ENCODE measurements at places on chromosomes 13 and 19.

DNA sequence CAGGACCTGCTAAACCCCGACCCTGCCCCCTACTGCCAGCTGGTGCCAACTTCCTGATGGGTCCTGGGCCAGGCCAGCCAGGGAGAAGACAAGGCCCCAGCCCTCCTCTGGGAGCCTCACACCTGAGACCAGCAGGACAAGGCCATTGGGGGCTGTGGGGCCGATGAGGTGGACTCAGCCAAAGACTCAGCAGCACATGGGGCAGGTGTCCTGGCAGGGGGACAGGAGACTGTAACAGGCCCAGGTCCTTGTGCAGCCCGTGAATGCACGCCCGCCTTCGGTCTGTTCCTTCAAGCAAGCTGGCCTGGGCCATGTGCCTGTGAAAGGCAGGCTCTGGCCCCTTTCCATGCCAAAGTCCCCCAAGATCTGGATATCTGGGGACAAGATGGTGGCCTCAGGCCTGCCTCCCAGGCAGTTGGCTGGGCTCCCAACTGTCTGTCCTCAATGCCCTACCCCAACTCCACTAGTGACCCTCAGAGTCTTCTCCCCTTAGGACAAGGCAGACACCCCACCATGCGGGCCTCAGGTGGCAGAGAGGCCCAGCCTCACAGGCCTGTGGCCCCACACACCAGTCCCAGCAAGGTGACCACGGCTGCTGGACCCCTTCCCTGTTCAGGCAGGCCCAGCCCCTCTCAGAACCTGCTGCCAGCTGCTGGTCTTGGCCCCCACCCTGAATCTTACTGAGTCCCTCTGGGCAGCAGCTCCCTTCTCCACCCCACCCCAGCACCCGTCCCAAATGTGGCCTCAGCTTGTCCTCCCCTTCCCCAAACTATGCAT, 12.3 kb downstream of the CEACAM19 start:
- DNase-seq = no peak

DNA sequence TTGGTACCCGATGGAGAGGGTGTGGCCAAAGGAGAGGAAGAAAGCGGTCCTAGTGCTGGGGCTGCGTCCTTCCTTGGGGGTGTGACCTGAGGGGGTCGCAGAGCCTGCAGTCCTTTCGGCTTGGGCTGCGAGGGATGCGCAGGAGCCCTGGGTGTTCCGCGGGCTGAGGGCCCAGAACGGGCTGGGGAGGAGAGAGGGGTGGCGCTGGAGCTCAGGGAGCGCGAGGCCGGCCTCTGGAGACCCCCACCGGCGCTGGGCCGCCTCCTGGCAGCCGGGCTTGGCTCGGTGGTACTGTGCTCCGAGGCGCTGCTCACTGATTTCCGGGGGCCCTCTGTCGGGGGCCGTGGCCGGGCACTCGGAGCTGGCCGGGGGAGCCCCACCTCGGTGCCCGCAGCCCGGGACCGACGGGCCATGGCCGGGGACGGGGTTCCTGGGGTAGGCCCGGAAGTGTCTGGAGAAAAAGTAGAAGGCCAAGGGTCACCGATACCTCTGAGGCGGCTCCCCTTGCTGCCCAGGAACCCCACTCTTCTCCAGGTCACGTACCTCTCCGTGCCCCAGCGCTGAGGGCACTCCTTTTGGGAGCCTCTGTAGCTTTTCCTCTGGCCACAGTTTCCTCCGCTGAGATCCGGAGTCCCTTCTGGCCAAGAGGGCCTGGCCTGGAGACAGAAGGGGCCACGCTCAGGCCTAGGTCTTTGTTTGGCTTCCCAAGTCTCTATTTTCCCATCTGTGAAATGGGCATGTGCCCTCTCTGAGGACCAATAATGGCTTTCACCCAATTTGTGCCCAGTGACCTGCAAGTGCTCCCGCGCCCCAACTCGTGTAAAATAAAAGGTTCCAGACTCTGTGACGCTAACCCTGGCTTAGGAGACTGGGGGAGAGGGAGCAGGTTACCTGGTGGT, 1.6 kb downstream of the PRR36 start:
- DNase-seq = no peak

- DNase-seq = no peak
Measured at GRCh38 chr19:56764196-56764695, 76.3 kb downstream of the PEG3 start.

DNA sequence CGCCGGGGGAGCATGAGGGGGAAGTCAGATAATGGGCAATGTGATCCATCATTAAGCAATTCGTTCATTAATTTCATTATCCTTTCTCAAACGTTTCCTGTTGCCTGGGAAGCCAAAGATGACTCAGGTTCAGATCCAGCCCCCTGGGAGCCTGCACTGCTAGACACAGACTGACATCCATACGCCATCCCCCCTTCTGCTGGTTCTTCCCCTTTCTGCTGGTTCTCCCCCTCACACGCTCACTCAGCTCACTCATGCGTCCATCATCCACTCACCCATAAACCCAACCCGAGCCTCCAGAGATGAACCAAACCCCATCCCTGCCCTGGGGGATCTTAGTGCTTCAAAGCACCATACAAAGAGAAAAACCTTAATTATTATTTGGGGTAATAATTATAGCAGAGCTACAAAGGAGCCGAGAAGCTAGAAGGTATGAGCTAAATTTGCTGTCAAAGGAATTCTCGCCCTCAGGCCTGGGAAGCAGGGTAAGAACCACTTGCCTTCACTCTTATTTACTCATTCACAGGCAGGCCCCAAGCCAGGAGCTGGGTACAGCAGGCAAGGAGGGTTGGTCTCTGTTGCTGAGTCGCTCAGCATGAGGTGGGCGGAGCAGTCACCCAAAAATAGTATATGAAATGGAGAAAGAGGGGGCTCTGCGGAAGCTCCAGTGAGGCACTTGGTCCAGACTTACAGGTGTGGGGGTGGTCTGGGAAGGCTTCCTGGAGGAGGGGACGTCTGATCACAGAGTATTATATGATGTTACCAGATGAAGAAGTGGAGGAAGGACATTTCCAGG, 7.0 kb upstream of the ZNF444 start:
- no peak for DNase-seq

GRCh38 chr13:91904597-91904996, 506.2 kb downstream of the GPC5 start:
- no peak for DNase-seq

- no peak for DNase-seq
Measured at GRCh38 chr13:97141564-97142005, 80.5 kb upstream of the MBNL2 start.

DNA sequence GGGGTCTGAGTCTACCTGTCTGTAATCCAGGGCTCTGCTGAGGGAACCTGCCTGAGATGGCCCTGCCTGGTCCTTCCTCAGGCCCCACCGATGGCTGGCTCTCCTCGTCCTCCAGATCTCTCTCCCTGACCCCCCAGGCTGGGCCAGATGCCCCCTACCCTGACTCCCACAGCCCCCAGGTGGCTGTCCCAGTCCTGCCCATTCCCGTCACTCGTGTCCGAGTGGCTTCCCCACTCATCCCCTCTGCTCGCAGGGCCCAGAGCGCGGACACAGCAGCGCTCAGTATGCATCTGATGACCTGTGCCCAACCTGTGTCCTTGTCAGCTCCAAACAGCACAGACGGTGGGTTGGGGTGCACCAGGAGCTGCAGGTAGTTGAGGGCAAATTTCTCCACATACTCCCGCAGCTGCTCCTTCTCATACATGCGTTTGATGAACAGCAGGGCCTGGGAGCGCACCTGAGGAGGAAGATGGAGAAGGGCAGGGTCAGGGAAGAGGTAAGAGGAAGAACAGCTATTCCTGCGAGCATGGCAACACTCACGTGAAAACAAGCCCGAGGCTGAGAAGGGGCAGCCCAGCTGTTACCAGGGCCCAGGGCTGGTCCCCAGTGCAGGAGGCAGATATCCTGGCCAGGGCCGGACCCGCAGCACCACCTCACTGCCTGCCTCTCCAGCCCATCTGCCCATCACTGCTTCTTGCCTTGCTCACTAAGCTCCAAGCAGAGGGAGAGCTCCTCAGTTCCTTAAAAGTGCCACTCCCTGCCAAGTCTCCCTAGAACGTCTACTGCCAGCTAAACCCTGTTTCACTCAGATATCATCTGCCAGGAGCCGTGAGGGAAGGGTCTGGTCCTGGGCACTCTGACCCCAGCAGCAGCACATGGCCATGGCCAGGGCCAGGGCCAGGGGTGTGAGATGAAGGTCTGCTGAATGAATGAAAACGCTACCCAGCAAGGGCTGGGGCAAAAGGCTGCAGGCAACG, 11.1 kb upstream of the RSPH6A start:
- DNase-seq = no peak

DNA sequence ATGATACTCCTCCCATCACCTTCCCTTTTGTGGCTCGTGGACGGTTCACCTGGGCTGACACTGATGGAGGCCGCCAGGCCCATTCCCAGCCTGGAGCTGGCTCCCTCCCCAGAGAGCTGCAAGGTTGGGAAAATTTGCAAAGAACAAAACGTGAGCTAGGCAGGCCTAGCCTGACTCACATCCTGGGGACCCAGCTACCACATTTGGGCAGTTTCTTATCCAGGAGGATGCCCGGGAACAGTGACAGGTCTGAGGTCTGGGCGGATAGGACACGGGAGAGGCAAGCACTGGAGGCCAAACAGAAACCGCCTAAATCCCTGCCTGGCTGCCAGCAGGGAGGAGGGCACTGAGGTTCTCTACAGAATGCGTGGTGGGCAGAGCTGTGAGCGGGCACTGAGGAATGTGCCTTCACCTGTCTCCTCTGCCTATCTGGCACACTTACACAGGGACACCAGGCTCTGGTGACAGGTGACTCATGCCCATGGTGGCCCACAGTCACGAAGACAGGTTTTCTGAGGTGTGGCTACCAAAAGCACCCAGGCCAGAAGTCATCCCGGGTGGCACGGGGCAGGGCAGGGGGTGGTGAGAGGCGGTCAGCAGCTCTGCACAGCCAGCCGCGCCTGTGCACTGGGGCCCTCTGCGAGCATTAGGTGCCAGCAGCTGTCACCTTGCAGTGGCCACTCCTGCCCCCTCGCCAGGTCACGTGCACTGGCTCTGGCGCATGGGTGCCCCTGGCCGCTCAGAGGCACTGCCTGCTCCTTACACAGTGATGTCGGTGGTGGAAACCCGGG, 23.2 kb downstream of the SH3GL1 start:
- no peak for DNase-seq

DNA sequence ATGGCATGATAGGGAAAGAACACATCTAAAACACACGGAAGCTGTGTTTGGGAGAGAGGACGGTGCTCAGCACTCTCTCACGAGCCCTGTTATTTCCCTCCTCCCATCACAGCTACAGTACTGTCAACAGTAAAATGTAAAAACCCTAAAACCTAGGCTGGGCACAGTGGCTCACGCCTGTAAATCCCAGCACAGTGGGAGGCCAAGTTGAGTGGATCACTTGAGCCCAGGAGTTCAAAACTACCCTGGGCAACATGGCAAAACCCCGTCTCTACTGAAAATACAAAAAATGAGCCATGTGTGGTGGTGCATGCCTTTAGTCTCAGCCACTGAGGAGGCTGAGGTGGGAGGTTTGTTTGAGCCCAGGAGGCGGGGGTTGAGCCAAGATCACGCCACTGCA, 54.8 kb downstream of the FOXO1 start:
- DNase-seq = no peak

DNA sequence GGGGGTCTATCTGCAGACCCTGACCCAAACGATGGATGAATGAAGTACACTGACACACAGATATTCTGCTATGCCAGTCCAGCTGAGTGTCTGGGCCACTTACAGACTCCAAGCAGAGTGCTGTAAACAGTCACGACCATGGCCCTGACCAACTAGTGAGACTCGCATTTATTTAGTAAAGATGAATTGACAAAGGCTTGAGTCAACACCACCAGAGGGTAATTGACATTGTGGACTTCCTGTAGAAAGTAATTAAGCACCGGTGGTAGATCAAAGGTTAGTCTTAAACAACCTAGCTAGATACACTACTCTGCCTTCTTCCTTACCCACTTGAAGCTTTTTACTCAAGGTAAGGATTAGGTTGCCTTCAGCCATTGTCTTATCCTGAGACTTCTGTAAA, 63.4 kb upstream of the KPNA3 start:
- DNase-seq = no peak

GRCh38 chr13:103287659-103288058, 221.4 kb upstream of the SLC10A2 start:
- DNase-seq = no peak

- DNase-seq = no peak
Measured at GRCh38 chr13:91196958-91197357, 150.5 kb upstream of the MIR17HG start.

- peak; percentile 95 for DNase-seq
Measured at GRCh38 chr19:21767065-21767800, at the start of gene ZNF100. Gene ZNF100 (minus strand): TSS chr19:21767579. CDS start chr19:21767429, 150 bp downstream.

DNA sequence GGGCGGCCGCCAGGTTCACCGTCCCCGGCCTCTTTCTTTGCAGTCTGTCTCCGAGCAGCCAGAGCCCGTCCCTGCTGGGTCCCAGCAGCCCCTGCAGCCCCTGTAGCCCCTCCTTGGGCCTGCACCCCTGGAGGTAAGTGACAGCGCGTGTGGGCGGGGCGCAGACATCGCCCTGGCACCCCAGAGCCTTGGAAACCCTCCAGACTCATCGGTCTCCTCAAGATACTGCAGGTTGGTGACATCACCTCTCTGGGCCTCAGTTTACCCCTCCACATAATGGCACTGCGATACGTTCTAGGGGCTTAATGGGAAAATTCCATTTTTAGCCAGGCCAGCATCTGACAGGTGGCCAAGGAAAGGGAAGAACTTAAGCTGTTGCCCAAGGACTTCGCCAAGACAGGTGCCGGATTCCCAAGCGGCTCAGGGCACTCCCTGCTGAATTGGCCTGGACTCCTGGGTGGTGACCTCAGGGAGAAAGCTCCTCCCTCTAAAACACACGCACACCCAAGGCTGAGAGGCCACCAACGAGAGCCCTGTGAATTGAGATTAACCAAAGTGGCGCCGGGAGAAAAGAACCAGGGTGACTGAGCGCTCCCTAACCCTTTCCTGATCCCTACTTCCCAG, 13.1 kb downstream of the MAST3 start:
- DNase-seq = no peak

GRCh38 chr13:97875911-97876310, 77.6 kb upstream of the IPO5 start:
- DNase-seq = no peak

DNA sequence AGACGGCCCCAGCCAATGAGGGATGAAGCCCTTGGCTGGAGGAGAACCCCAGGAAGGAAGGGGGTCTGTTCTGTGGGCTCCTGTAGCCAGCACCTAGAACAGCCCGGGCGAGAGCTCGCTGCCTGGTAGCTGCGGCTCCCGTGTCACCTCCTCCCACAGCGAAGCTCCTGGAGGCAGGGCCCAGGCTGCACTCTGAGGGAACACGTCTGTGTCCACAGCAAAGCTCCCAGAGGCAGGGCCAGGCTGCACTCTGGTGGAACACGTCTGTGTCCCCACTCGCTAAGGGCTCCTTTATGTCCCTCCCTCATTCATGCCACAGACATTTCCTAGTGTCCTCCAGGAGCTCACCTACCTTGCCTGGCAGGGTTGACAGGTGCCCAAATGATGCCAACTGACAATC, 8.4 kb downstream of the TRAPPC6A start:
- peak; percentile 1 for DNase-seq

- no peak for DNase-seq
Measured at GRCh38 chr19:58406818-58407657, 1.4 kb upstream of the ZNF584 start.

DNA sequence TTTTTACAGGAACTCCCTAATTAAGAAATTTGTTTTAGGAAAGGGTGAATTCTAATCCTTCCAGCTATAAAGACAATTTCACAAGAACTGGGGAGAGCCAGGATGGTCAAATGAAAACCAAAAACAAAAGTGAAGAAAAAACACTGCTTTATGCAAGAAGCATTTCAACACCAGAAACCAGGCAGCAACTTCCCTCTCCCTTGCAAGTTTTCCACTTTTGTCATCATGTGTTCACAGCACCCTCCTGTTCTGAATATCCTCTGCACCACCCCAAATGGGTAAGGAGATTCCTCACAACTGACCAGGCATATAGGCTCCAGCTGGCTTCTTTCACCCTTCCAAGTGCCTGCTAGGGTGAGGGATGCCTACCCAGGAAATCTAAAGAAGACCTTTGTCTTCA, 328.1 kb downstream of the TBC1D4 start:
- DNase-seq = no peak
